ENCODE measurements at places on chromosomes 7 and 10.

DNA sequence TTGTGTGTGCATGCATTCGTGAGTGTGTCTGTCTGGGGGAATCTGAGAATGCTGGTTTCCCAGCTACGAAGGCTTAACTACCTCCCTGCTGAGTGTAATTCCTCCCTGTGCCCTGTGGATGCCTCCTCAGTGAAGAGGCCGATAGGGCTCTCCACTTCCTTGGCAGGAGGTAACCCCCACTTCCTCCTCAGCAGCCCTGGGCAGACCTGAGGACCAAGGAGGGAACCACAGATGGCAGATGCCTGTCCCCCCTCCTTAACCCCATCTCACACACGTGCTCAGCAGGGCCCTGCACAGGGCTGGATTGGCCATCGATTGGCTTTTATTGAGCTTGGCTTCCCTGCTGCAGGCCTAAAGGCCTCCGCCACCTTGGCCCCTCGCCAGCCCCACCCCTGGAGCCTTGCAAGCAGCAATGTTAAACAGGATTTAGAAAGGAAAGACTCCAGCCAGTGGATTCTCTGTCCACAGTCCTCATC lies 45.6 kb upstream of the LRRC4 start:
- no peak for DNase-seq

DNA sequence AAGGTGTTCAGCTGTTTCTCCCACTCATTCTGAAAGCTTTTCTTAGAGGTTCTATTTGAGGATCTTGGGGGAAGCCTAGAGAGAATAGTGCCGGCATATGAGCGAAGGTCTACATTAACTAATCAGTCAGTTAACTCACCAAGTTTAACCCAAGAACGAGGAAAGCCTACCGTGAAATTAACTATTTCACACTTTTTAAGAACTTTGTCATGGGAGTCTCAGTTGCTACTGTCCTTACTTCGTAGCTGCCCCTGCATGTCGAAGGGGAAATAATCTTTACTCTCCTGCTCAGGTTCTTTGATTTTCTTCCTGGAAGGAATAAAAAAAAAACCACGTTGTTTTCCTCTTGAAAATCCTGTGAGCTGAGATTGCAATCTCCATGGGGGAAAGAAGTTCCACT lies 115.1 kb downstream of the FRMD4A start:
- no peak for DNase-seq

DNA sequence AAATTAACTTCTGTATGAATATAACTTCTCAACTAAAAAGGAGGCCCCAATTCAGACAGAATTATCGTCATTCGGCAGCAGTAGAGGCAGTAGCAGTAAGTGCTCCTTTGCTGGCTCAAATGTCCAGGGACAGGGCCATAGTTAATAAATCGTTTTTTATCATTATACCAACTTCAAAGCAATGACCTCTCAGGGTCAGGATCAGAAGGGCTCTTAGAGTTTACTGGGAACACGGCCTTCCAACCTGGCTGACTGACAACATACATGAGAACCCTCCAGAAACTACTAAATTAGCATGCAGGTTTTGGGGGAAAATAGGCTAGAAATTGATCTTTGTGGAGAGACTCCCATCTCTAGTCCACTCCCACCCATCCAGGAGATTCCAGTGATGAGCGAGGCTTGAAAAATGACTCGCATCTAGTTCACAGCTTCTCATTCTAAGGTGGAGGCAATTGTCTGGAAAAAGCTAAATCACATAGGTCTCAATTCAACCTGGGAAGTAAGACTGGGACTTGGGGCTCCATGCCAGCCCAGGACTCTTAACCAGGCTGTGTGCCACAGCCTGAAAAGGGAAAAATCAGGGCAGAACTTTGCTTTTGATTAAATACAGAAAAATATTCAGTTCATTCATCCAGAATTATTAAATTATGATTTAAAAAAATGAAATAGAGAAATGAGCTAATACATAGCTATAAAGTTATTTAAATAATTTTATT lies 84.6 kb downstream of the ABLIM1 start:
- DNase-seq = no peak

- no peak for DNase-seq
Measured at GRCh38 chr7:125506331-125506730, 576.7 kb upstream of the POT1 start.

DNA sequence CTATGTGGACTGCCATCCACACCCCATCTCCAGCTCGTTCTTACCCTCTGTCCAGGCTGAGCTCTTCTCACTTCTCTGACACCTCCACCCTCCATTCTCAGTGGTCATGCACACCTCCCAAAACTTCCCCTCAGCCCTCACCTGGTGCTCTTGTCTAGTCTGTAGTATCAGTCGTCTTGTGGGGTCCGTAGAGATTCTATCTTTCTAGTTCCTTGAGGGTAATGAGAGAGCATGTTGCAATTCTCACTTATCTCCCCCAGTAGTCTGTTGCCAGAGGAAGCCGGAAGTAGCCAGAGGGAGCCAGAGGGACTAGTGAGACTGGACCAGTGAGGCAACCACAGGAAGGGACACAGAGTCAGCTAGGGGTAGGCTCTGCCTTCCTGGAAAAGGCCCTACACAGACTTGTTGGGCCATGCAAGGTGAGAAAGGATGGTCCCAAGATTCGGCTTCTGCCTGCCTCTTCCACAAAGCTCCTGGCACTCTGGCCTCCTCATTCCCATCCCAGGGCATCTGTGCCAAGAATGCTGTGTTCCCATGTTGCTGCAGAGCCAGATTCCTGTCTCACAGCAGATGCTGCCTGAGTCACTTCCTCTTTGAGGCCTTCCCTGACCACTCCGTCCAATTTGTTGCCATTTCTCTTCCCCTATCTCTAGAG lies 50.6 kb upstream of the DUSP5 start:
- no peak for DNase-seq
